ENCODE measurements at places on chromosomes 12 and 14.

GRCh38 chr12:79374545-79374944, 316.2 kb downstream of the PAWR start:
- DNase-seq, result no peak

DNA sequence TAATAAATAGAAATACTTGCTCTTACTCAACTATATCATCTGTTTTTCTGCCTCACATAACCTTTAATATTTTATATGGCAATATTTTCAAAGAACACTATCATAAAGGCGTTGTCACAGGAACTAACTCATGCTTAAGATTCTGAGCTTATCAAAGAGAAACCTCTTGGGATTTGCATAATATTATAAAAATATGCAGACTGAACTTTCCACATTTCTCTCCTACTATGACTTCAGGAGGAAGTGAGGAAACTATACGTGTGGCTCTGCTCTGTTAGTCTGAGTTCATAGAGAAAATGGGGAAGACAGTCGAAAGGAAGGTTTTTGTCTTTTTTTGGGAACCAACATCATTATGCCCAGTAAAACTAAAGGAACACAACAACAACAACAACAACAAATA, 124.7 kb downstream of the GARIN6 start:
- no peak for DNase-seq

- no peak for DNase-seq
Measured at GRCh38 chr12:25236190-25236589, 14.5 kb downstream of the KRAS start.

- DNase-seq, result no peak
Measured at GRCh38 chr12:25623816-25624215, 70.7 kb upstream of the LMNTD1 start.

GRCh38 chr12:113477842-113478215, 6.2 kb upstream of the LHX5 start:
- DNase-seq, result no peak

DNA sequence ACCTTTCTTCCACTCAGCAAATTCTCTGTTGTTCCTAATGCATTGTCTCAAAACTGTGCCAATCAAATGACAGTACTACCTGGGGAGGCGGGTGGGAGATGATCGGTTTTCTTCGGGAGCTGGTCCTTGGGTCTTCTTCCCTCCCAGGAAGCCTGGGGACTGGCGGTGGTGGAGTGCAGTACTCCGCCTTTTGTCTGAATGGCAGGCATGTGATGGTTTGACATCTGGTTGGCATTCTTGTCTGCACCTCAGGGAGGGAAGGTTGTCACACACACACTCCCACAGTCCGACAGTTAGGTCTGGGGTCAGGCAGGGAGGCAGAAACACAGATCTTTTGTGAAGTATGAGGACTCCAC, 114.8 kb downstream of the SNAPC1 start:
- no peak for DNase-seq

GRCh38 chr12:13670285-13670866, 311.0 kb downstream of the GRIN2B start:
- DNase-seq, result no peak

- no peak for DNase-seq
Measured at GRCh38 chr14:91230397-91231035, 14.0 kb downstream of the GPR68 start.

DNA sequence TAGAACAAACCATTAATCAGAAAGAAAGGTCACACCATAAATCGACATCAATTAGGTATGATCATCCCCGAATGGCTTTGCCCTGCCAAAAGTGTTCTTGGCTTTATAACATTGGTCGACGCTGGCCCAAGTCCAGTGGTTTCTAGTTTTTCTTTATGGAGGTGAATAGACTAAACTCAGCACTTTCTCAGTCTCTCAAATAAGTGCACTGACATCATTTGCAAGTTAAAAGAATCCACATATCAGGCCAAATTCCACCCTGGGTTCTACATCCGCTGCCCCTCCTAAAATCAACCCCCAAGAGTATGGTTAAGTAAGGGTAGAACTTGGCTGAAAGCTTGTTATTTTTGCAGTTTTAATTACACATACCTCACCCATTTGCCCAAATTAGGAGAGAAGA, 314.3 kb downstream of the C12orf75 start:
- no peak for DNase-seq

All from HFF-Myc (cell line).